ENCODE measurements at places on chromosomes 2 and 18.
A peak's percentile ranks its signal among the peaks of the same experiment; 100 is the strongest.

- no peak for DNase-seq
These were observed 67.4 kb upstream of the HPCAL1 start for GRCh38 chr2:10235099-10235908.

- DNase-seq, result peak; percentile 16
These were observed 420.2 kb upstream of the CHST9 start for GRCh38 chr18:27605107-27605834.

DNA sequence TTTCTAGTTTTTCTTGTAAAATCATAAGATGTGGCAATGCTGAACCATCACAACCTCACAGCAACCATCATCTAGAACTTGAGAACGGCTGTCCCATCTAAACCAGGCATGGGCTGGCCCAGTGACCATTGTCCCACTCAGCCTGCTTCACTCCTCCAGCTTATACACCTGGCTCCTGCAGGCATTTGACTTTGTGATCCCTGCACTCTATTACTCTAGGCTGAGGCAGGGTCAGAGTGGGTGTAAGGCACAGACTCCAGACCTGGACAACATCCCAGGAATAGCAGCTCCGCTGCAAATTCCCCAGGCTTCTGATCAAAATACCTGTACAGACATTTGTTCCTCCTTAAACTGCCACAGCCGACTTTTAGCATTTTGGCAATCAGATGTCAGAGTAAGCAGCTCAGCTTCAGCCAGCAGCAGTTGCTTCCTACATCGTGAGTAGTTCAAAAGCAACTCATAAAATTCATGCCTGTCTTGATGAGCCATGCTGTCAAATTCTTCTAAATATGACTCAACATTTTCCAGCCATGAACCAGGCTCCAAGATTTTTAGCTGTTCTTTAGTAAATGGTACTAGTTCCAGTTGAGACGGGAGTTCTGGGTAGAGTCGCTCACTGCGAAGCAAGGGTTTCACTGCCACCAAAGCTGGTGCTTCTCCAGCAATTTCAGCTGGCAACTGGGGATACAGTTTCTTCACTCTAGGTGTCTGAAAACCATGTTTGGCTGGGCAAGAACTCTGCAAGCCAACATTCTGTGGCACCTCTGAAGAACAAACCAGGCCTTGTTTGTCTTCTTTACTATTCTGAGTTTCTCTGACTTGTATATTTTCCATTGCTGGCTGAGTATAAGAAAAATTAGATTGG lies 12.8 kb downstream of the EPG5 start:
- no peak for DNase-seq

DNA sequence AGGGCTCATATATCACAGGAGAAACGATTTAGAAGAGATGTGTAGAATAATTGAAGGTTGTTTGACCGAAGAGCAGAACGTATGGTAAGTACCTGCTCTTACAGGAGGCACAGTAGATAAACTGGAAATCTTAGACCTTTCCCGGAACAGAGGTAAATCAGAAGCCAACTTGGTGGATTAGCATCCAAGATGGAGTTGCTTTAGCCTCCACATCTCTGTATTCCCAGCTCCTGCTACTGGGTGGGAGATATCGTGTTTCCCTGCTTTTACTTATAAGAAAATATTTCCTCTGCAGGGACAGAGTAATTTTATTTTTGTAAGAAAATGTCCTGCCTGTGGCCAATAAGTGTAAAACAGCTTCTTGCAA lies 164.5 kb downstream of the SLC39A10 start:
- DNase-seq, result no peak

DNA sequence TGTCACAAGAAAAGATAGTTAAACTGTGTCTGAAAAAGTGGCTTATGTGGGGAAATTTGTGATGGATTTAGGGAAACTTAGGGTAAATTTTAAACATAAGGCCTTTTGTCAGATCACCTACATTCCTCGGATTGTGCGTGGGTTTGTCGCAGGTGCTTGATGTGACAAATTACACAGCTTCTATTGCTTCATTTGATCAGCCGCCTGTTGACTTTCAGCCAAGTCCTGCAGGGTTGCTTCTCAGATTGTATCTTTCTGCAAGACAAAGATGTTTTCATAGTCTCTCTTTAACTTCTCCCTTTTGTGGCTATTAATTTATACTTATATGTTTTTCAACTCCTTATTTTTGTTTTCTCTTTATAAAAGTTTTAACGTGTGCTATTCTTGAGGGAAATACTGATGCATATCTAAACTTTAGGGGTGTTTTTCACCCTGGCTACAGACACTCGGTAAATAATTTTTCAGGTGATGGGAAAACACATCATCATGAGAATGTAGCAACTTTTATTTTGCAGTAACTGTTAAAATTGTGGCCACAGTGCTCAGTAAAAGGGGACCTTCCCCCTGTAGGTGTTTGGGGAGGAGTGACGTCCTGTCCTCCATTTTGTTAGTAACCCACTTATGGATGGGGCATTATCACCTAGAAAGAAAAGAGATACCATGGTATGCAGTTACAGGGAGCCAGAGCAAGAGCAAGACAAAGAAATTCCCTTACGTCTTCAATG lies 31.4 kb downstream of the GALM start:
- DNase-seq, result no peak
